ENCODE measurements at places on chromosomes 3 and 15. TPM values are rescaled to one million over a fixed set of nuclear protein-coding genes. Genes with fewer than 3 reads are reported as not detected.

- no peak for DNase-seq
Measured at GRCh38 chr3:188913084-188913483, 258.7 kb upstream of the TPRG1 start.

DNA sequence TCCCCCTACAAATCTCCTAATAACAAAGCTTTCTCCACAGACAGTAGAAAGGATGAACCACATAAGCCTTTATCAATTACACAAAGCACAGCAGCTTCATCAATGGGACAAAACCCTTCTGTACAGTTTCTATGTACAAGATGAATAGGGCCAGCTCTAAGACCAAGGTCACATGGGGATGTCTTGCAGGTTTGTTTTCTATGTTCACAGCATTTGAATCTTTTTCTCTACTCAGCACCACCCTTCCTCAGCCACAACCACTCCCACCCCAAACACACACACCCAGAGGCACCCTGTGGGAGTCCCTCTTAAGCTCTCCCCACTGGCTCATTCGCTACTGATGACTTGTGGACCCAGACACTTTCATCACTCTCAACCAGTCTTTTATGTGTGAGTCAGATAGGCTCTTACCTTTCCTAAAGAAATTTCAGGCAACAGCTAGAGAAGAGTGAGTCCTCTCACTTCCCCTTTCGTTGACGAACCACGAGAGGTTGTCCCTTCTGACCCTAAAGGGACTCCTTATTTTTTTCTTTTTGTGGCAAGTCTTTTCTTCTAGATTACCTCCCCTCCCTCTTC lies 57.9 kb downstream of the ARHGAP31 start:
- no peak for DNase-seq

DNA sequence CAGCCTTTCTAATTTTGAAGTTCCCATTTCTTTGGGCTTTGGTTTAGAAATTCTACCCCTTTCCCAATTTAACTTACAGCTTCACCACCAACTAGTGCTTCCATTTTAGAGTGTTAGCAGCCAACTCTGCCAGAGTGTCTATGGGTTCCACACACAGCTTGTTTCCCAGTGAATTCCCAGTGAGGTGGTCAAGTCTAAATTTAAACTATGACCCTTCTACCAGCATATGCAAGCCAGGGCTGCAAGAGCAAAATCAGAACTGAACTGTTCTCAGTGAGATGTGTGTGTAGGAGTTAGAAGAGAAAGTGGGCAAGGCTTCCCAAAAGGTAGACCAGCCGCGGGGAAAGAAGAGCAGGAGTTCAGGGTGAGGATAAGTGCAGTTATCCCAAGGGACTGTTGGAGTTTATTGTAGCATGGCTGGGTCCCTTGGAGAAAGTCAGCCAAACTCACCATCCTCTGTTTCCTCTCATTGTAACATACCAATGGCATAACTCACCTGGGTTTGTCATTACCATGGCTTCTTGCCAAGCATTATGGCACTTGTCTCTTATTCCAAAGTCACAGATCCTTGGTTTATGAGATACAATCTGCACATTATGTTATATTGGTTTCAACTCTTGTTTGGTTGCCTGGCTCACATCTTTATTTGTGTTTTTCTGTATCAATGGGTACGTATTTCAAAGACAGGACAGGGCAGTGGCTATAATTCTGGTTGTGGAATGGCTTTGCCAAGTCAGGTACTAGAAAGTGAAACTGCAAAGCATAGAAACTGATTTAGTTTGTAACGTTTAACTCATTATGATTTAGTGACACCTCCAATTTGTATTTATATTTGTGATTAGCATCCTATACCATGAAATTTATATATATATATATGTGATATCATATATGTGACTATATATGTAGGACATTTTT lies 130.2 kb upstream of the UMPS start:
- DNase-seq, result peak; percentile 37

DNA sequence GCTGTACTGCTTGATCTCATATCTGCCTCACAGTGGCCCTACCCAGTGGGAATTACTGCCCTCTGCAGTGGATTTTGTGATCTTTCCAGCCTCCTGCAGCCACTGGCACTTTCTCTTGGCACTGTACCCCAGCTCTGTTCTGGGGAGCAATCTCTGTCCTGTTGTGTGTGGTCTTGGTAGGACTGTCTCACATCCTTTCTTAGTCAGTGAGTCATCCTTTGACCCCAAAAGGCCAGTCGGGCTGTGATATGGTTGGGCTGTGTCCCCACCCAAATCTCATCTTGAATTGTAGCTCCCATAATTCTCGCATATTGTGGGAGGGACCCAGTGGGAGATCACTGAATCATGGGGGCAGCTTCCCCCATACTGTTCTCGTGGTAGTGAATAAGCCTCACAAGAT lies 133.3 kb upstream of the TPM1 start:
- no peak for DNase-seq

- peak; percentile 32 for DNase-seq
Measured at GRCh38 chr3:105997800-105998526, 129.2 kb upstream of the CBLB start.

- no peak for DNase-seq
Measured at GRCh38 chr3:49198611-49199230, 27.3 kb downstream of the KLHDC8B start.

GRCh38 chr3:557972-558371 lies 361.4 kb downstream of the CHL1 start:
- no peak for DNase-seq

DNA sequence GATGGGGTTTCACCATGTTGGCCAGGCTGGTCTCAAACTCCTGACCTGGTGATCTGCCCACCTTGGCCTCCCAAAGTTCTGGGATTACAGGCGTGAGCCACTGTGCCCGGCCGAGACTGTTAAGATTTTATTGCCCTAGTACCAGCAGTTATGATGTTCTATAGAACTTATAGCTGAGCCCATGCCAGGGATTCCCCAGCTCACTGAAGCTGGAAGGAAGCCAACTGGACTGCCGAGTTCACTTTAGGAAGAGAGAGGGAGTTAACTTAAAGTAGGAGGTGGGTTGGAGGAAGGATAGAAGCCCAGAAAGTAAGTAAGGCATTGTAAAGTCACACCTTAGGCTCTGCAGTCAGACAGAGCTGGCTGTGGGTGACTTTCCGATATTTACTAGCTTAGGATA lies 101.1 kb upstream of the BOC start:
- DNase-seq, result no peak

- no peak for DNase-seq
Measured at GRCh38 chr3:75224412-75224811, 439.7 kb upstream of the FRG2C start.

GRCh38 chr15:90829942-90830440 lies 38.4 kb upstream of the FURIN start:
- peak; percentile 38 for DNase-seq

GRCh38 chr3:31752305-31753049 lies 219.8 kb downstream of the STT3B start:
- DNase-seq, result no peak

Gene SELENOT
- 84.3 TPM for total RNA-seq

Gene SEMA3B
- 21.0 TPM for total RNA-seq

Gene RAD51
- total RNA-seq, result not detected

Gene P2RY14
- total RNA-seq, result 5.0 TPM

Gene PTH1R
- total RNA-seq, result 14.0 TPM

Gene GOLGA8G
- not detected for total RNA-seq

Gene SNTN
- not detected for total RNA-seq

Gene GPR156
- 0.24 TPM for total RNA-seq

Gene COLQ
- 3.8 TPM for total RNA-seq

All from heart left ventricle (tissue), 16 donors.